Hematopoietic multipotent progenitor cell treated with erythropoietin and hydrocortisone succinate and interleukin-3 and kit ligand, for 4 days (in vitro differentiated cells): ENCODE measurements at places on chromosomes 6 and 20.
A peak's percentile ranks its signal among the peaks of the same experiment; 100 is the strongest.

GRCh38 chr6:111618407-111618806 lies 12.7 kb upstream of the TRAF3IP2 start:
- no peak for DNase-seq

DNA sequence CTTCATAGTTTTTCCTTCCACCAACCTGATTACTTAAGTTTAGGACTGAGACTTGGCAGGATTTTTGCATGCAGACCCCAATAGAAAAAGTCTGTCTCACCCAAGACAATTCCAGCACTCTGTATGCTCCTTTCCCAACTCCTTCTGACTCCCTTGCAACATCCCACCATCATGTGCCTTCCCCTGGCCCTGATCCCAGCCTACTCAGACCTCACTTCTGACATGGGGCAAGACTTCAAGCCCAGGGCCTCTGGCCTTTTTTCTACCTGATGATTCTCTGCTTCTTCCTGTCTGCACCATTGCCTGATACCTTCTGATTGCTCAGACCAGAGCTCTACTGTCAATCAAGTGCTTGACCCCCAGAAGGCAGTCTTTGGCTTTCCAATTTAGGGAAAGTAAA lies 96.6 kb downstream of the HAO1 start:
- DNase-seq, result no peak

- DNase-seq, result peak; percentile 51
Observed at GRCh38 chr6:62516291-62517141, 230.5 kb upstream of the KHDRBS2 start.

DNA sequence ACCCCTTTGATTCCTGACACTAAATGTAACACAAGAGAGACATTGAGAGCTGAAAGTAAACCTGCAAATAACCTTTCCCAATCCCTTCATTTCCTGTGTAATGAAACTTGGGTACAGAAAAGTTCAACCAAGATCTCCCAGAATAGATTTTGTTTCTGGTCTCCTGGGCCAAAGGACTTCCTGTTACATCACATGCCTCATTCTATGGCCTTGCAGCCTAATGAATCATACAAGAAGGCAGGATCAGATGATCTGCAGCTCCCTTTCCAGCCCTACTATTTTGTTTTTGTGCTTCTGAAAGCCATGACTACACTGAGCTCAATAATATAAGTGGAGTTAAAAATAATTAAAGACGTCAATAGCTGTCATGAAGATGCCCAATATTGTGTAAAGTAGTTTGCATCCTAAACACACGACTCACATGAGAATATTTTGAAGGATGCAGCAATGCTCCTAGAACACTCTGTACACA lies 73.4 kb upstream of the NOX3 start:
- peak; percentile 66 for DNase-seq

- no peak for DNase-seq
Observed at GRCh38 chr20:23546435-23547144, 21.7 kb downstream of the CST9L start.

DNA sequence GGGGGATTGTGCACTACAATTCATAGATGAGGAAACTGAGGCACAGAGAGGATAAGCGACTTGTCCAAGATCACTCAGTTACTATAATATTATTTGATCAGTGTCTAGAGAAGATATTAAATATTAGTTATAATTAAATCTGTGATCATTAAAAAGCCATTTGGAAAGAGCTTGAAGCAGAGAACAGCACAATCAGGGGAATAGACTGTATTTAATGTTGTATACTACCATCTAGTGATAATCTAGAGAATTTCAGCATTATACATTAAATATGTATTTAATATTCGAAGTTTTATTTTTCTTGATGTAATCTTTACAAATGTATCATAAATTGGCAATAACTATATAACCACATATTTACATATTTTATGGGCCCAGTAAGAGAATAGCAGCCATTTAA lies 20.1 kb upstream of the MTCL3 start:
- peak; percentile 57 for DNase-seq

- DNase-seq, result no peak
Observed at GRCh38 chr6:51398064-51398705, 579.5 kb downstream of the TFAP2B start.

DNA sequence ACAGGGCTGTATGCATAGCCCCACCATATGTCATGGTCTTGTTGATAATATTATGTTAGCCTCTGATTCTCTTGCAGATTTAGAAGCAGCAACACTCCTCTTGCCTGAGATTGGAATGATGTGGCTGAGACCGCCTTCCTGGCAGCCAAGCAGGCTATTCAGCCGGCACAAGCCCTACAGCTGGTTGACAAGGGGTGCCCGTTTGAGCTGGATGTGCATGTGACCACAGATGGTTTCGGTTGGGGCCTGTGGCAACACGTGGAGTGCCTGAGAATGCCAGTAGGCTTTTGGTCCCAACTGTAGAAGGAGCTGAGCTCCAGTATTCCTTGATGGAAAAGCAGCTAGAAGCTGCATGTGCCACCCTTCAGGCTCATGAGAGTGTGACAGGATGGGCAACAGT lies 303.6 kb upstream of the POU3F2 start:
- no peak for DNase-seq

DNA sequence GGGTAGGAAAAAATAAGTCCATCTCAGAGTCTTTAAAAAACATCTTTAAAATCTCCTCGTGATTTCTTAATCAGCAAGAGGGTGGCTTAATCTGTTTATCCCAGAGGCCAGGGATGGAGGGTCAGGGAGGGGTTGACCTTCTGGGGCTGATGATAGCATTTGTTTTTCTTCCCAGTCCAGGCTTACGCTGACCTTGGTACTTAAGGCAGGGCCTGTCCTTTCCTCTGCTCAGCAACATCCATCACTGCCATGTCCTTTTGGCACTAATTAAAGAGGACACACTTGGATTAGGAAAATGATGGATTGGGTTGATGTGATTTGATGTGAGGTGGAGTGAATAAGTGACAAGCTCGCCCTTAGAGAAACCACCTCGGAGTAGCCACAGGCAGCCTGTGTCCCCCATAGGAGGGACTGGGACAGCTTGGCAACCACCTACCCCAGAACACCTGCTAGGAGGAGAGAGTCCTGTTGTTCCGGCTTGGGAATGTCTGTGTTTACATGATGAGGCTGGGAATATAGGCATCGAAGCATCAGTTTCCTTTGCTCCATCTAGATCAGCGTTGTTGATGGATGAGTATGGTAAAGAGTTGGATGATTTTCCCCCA lies 44.2 kb downstream of the PHACTR3 start:
- no peak for DNase-seq

DNA sequence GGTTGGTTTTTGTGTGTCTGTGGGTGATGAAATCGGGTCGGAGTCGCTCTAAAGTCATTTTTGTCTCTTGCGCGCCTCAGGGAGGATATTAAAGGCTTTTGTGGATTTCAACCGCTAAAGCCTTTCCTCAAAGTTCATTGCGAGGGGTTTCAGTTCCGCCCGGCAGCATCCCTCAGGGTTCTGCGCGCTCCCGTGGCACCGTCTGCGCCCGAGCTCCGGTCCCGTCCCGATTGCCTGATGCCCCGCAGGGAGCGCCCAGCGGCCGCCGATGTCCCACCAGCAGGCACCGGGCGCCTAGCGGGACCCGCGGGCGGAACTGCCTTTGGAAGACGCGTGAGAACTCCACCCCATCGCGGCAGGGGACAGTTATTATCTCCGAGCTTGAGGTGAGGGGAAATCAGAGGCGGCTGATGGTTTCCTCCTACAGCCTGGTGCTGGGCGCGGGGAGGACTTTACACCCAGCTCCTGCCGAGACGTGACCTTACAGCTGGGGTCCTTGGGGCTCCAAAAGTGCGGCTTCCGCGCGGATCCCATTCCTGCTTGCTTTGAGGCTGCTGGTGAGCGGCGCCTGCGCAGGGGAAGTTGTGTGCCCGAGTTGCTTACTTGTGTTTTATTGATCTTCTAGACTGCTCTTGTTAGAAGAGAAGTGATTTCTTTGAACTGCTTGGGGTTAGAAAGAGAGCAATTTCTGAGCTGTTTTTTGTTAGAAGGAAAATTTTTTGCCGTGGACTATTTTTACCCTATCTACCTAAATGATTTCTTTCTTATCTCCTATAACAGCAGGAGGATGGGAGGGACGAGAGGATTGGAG lies 27.1 kb downstream of the ULBP1 start:
- DNase-seq, result peak; percentile 13

DNA sequence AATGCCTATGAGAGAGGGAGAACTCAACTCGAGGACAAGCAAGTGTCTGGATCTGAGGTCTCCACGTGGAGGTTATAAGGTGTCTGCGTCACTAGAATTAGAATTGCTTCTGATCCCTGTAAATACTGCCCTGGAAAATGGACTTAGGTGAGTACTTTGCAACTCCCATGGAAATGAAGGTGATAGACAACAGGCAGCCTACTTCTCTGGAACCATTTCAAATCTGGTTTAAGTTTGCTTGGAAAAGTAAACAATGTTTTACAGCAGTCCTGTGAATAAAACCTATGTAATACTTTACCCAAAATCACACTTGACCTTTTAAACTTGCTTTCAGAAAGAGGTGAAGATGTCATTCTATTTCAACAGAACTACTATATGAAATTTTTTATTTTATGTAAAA lies 70.1 kb upstream of the TENT5A start:
- no peak for DNase-seq

DNA sequence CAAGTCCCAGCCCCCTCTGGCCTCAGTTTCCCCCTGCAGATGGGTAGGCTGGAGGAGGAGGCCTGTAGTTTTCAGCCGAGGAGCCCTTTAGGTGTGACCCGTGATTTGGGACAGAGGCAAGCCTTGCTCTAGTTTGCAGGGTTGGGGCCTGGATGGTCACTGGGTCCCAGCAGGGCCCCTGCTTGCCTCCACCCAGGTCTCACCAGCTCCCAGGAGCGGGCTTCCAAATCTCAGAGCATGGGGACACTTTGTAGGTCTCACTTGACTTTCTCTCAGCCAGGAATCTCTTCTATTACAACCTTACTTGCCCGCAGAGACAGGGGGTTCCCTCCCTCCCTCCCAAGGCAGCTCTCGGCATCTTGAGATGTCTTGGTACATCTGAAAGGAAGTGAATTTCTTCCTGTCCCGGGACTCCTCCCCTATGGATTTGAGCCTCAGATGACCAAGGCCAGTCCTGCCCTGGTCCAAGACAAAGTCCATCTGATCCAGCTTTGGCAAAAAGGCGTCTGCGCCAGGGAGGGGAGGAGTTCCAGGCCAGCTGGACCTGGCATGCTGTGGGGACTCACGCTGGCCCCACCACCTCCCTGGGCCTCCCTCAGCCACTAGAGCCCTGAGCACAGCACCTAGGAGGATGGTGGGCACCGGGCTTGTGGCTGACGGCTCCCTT lies 47.4 kb downstream of the SRC start:
- no peak for DNase-seq

- peak; percentile 81 for DNase-seq
Observed at GRCh38 chr20:25057234-25058050, 497 bp downstream of the ACSS1 start.
